Muscle of leg (tissue), 16 donors: ENCODE measurements at places on chromosomes 12 and 14. TPM values are rescaled to one million over a fixed set of nuclear protein-coding genes. Genes with fewer than 3 reads are reported as not detected.
A peak's percentile ranks its signal among the peaks of the same experiment; 100 is the strongest.

SLC8A3 gene
- 5.5 TPM for total RNA-seq

DNA sequence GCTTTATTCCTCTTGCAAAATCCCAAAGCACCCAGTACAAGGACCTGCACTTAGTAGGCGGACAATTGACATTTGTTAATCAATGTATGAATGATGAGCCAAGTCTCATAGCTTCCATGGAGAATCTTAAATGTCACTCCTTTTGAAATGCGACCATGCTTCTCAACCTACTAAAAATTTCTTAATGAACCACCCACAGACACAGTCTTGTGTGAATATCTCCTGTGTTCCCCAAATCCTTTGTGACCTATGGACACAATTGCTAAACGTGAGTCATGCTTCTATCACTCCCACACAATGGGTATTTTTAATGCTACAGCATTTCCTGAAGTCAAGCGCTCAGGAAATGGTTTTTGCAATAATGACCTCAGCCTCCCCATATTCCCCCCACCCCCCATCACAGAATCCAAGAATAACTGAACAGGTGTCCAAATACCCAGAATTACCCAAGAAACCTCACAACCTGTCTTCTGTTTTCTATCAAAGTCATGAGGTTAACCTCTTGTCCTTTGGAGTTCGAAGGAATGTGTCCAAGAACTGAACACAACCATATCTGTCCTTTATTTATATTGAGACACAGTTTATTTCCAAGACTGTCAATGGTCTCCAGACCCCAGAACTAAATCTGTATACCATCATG is 163.6 kb upstream of the PLEKHG7 start:
- DNase-seq = peak; percentile 59

DNA sequence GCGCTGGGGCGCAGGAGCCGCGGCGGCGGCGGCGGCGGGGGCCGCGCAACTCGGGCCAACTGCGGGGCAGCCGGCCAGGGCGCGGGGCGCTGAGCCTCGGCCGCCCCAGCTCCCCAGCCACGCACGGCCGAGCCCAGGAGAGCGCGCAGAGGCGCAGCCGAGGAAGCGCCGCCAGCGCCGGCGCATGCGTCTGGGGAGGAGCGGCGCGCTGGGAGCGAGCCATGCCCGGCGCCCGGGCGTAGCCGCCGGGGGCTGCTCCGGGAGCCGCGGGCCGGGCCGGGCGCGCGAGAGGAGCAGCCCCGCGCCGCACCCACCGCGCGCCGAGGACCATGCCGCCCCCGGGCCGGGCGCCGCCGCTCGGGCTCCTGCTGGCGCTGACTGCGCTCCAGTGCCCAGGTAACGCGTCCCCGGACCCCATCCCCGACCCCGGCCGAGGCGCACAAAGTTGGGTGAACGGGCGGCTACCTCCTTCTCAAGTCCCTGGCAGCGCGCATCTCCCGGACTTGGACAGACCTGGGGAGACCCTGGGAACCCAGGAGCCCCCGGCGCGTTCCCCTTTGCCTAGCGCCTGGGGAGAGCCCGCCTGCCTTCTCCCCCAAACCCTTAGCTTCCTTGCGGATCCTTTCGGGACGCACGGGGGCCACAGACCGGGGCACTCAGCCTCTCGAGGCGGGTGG is 121.4 kb downstream of the AACS start:
- no peak for DNase-seq

GPR135 gene
- 2.3 TPM for total RNA-seq

GRCh38 chr12:89529738-89530137 is 3.9 kb upstream of the POC1B start:
- peak; percentile 74 for DNase-seq

DNA sequence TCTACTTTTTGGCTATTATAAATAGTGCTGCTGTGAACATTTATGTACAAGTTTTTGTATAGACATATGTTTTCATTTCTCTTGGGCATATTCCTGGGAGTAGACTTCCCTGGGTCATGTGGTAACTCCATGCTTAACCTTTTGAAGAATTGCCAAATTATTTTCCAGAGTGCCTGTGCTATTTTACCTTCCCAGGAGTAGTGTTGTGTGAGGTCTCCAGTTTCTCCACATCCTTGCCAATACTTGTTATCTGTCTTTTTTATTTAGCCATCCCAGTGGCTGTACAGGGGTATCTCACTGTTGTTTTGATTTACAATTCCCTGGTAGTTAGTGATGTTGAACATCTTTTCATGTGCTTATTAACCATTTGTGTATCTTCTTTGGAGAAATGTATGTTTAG is 18.9 kb downstream of the UBE3B start:
- DNase-seq = no peak

GRCh38 chr12:85695097-85695715 is 141.0 kb downstream of the RASSF9 start:
- DNase-seq = no peak

- DNase-seq = peak; percentile 29
Observed at GRCh38 chr14:35821564-35822411, 4.3 kb upstream of the BRMS1L start.

DNA sequence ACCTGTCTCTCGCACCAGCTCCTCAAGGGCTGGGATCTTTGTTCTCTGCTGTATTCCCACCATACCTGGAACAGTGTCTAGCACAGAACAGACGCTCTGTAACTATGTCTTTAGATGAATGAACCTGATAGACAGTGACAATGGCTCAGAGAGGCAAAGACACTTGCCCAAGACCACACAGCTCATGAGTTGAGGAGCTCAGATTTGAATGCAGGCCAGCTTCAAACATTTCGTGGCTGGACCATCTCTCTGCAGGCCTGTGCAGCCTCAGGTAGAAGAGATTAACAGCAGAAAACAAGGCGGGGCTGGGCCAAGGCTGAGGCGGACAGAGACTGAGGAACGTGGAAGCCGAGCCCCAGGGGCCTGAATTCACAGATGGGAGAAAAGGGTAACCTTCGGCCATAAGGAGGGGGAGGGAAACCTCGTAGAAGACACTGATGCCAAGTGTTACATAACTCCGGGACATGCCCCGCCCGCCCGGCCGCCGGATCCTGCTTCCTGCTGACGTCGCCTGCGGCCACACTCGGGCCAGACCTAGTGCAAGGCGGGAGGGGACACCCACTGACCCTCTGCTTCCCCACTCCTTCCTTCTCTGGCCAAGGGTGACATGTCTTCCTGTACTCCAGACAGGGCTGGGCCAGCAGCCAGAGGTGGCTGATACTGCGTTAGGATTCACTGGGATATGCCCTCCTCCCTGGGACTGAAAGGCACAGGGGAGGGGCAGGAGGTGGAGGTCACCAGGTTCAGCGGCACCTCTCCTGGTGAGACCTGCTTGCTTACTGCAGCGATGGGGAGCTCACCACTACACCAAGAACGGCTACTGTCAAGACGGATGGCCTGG is 86.8 kb downstream of the RFLNA start:
- DNase-seq = peak; percentile 91

DNA sequence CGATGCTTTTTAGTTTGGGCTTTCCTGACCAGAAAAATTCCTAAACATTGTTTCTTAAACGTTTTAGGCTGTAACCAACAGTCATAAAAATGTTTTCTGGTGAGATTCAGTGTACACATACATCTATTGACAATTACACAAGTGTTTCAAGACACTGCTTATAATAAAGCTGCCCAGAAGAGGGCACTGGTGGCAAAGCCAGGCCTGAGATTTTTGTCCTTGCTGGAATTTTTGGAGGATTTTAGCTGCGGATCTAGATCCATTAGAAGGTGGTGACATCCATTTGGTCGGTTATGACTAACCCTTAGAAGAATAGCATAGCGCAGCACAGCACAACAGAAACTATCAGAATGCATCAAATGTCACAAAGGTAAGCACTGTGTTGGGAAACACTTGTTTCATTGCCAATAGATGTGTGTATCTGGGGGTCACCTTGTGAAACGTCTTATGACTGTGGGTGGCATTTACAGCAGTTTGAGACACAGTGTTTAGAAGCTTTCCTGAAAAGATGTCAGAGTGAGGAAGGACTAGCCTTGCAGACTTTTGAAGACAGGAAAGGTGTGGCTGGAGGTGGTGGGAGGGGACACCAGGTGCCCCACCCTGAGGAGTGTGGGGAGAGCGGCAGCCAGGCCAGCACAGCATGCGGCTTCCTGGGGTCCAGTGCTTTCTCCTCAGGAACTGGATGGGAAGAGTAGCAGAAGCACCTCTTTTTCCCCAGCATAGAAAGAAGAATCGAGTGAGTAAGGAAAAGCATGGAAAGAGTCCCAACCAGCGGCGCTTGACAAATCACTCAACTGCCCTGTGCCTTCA is 54.7 kb upstream of the FKBP4 start:
- peak; percentile 27 for DNase-seq

- no peak for DNase-seq
Observed at GRCh38 chr12:15368812-15369211, 46.5 kb downstream of the PTPRO start.

DNA sequence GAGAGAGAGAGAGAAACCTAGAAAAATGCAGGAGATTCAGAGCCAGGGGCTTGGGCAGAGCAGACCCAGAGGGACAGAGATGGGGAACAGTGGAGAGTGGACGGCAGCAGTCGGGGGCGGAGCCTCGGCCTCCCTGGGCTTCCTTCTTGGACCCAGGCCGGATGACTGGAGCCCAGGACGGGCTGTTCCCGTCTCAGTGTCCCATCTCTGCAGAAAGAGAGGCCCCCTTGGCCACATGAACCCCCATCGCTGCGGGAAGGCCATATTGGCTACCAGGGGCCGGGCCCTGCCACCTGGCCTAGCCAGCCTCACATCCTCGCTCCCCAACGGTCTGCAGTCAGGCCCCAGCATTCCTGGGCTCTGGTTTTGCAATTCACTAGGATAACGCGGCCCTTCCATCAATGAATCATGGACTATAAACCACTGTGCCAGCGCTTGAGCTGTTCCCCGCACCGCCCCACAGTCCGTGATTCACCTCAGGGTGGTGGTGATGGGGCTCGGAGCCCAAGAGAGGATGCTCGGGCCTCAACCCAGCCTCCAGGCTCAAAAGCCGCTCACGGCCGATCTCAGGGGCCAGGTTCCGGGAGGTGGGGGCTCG is 116.5 kb downstream of the RFLNA start:
- peak; percentile 70 for DNase-seq

- DNase-seq = no peak
Observed at GRCh38 chr12:122087431-122088178, 9.0 kb downstream of the MLXIP start.

GRCh38 chr14:35287431-35288013 is 4.7 kb upstream of the PSMA6 start:
- no peak for DNase-seq
